Dermis blood vessel endothelial cell (primary cell): ENCODE measurements at places on chromosomes 7 and 10. TPM values are rescaled to one million over a fixed set of nuclear protein-coding genes. Genes with fewer than 3 reads are reported as not detected.

DNA sequence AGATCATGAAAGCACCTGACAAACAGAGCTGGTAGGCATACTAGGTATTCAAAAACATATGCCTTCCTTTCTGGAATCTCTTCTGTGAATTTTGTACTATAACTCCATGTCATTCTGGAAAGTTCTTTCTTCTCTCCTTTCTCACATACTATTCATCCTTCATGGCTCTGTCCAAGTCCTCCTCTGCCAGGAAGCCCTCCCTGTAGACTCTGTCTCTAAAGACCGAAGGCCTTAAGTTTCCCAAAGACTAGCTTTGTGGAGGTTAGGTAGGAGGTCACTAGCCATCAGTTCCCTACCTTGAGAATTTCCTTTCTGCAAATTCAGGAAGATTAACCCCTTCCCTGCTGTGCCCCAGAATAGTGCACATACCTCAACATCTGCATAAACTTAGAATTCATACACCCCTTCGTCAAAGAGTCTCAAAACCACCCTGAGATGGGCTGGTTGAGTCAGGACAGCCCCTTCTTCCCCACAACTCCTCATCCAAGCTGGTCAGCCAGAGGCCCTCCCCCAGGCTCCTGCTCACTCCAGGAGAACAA, 20.6 kb downstream of the SORBS1 start:
- DNase-seq = no peak

DNA sequence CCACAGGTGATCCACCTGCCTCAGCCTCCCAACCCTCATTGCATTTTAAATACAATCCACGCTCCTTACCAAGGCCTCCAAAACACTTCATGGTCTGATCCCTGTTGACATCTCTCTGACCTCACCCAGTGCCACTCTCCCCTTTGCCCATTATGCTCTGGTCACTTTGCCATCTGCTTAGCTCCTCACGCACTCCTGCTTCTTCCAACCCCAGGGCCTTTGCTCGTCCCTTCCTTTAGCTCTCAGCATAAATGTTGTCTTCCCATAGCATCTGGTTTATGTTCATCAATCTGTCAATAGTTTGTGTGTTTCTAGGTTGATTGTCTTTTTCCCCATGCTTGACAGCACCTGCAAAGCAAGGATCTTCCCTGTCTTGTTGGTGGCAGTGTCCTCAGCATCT, 14.1 kb downstream of the NPFFR1 start:
- DNase-seq = no peak

DNA sequence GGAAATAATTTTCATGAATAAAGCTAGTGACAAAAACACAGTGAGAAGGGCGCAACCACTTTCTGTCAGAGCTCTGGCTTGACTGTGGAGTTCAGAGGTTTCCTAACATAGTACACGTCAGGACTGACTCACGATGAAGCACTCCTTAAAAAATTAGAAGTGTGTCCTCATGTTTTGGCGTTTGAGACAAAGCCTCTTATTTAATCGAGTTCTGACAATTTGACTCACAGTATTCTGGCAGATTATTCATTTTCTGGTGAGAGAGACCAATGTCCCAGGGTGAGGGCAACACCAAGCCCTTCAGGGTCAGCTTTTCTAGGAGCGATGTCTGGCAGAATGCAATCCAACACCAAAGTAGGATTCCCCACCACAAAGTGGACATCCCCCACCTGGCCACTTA, 108.7 kb downstream of the DIP2C start:
- no peak for DNase-seq

Gene TMEM236
- total RNA-seq = 0.17 and 1.3 TPM in 2 replicates

Gene NRG3
- 3.2 and 7.4 TPM in 2 replicates for total RNA-seq

Gene UNC5B
- total RNA-seq = 12.1 and 15.1 TPM in 2 replicates

Gene NRP1
- total RNA-seq = 178 and 209 TPM in 2 replicates
